ENCODE measurements at places on chromosomes 7 and 10. TPM values are rescaled to one million over a fixed set of nuclear protein-coding genes. Genes with fewer than 3 reads are reported as not detected.

Gene CFAP46
- polyA plus RNA-seq, result 6.1 TPM

Gene TMEM270
- not detected for polyA plus RNA-seq

Gene LHFPL3
- polyA plus RNA-seq, result 6.6 TPM

Gene MMD2
- not detected for polyA plus RNA-seq

Gene TFPI2
- 15.0 TPM for polyA plus RNA-seq

Gene BUD23
- polyA plus RNA-seq, result 78.7 TPM

Gene MRPL32
- polyA plus RNA-seq, result 124 TPM

- DNase-seq, result no peak
Observed at GRCh38 chr7:47444376-47445098, 137.4 kb downstream of the TNS3 start.

DNA sequence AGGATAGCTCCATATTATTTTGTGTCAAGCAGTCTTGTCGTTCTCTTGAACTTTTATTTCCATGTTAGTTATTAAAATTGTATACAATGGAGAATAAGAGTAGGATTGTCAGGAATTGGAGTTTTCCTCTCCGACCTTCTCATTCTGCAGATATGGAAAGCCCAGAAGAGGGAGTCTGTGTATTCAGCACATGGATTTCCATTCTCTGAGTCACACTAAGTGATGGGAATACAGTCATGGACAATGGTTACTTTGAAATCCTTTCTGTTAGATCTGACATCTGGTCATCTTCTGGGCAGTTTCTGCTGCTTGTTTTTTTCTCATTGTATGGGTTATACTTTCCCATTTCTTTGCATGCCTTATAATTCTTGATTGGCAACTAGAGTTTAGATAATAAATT, 5.0 kb upstream of the TASOR2 start:
- no peak for DNase-seq

DNA sequence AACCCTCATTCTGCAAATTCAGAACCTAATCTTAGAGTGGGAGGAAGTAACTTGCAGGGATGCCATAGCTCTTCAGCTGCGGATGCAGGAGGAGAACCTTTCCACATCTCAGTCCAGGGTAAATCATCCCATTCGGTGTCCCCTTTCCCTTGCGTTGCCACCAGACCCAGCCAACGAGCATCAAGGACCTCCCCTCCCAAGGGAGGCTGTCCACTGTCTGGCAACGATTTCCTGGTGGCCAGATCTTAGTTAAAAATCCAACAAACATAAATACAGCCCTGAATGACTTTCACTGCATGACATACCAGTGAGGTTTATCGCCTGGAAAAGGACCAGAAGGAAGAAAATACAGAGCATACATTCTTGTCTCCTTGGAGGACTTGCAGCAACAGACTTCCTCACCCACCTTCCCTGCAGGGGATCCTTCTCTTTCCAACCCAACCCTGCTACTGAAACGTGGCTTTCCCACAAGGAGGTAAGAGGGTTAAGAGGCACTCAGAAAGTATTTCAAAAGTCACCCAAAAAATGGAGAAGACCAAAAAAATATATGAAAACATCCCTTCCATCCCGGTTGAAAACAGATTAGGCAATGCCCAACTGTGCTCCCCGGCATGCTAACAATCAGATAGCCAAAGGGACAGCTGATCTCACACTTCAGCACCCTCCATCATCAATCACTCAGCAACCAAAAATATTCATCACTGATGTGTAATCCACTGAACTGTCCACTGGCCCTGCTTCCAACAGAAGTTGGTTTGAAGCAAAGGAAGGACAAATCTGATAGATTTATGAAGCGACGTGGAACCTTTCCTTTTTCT, 206.6 kb downstream of the TNS3 start:
- DNase-seq, result no peak

GRCh38 chr10:132715776-132716680, 69.9 kb downstream of the NKX6-2 start:
- no peak for DNase-seq

DNA sequence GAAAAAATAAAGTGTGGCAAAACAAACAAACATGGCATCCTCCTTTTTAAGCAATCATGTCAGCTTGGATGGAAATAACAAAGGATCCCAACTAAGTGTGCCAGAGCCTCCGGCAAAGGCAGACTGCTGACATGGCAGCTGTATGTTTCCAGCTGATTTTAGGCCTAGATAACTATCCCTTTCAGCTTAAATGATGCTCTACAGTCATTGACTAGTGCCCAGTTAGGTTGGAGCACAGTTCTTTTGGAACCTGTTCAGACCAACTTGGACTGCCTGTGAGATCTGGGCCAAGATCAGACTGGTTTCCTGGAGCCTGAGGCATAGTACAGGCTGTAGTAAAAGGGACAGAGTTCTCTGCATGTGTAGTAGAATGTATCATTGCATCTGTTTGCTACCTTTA, 128.7 kb downstream of the DYNC1I1 start:
- DNase-seq, result no peak

DNA sequence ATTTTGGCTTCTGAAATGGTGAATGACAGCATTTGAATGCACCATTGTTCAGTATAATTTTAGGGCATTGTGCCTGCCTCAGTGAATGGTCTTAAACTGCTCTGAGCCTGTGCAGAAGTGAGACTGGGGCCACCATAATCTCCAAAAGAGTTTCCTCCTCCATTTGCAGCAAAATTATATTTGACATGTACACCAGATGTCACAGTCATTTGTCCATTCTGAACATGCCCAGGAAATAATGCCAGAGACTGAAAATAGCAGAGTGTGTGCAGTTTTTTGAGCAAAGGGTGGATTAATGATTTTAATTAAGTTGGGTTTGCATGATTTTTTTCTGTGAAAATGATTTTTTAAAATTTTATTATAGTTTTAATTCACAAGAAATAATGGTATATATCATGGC, 26.4 kb upstream of the SLC35B4 start:
- DNase-seq, result no peak

GRCh38 chr7:98777051-98777450, 92.8 kb downstream of the TMEM130 start:
- DNase-seq, result no peak

- no peak for DNase-seq
Observed at GRCh38 chr10:110504111-110504735, 6.5 kb downstream of the DUSP5 start.

GRCh38 chr10:15096661-15097010, 519 bp upstream of the RPP38 start:
- DNase-seq, result no peak

DNA sequence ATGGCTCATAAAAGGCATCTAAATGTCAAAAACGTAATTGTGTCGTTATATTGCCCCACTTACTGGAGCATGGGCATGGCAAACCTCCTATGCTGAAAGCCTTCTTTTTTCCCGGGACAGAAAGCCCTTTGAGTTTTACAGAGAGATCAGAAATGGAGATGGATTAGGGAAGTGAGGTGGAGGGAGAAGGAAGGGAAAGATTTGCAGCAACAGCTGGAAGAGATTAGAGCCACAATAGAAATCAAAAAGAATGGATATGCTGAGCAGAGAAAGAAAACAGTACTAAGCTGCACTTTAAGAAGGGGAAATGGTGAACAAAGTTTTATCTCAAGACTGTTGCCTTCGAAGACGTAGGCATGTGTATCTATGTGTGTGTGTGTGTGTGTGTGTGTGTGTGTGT, 97.2 kb upstream of the PCGF5 start:
- DNase-seq, result no peak

- no peak for DNase-seq
Observed at GRCh38 chr10:107004362-107004761, 160.1 kb downstream of the SORCS1 start.

DNA sequence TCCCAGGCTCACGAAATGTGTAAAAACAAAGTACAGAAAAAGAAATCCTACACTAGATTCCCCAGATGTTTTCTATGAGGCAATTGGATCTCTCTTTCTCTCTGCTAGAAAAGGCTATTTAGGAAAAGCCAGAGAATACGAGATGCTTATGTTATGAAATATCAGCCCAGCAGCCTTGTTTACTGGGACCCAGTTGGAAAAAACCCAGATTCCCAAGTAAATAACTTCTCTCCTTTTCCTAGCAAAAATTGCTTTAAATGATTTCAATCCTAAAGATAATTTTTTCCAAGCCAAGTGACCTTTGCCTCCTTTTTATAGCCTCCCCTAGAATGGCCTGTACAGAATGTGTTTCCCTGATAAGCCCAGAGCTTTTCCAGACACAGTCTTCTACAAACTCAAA, 199.3 kb downstream of the PLXNA4 start:
- DNase-seq, result no peak

DNA sequence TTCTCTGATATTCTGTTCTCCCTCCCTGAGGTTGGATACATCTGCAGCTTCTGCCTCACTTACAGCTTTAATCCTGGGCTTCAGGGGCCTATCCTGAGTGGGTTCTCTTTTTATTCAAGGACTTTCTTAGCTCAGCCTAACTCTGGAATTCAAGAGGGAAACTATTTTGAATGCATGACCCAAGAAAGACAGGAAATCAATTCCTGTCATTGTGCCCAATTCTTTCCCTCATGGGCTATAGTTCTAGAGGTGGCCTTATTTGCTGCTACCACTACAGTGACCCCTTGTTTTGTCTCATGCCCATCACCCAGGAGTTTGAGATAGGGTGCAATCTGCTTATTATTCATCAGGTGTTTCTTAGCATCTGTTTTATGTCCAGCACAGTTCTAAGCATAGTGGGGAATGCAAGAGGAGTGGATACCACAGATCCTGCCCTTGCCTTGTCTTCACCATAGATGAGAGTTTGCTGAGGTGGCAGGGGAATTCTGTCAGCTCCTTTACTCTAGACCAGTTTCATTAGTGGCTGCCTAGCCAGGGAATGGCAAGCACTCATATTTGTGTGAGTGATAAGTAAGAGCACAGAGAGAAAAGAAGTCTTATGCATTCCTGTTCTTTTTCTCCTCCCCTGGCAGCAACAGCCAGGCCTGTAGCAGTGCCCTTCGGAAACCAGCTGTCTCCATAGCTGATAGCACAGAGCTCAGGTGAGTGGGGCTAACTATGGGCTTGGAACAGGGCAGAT, 19.4 kb downstream of the STRIP2 start:
- DNase-seq, result no peak

DNA sequence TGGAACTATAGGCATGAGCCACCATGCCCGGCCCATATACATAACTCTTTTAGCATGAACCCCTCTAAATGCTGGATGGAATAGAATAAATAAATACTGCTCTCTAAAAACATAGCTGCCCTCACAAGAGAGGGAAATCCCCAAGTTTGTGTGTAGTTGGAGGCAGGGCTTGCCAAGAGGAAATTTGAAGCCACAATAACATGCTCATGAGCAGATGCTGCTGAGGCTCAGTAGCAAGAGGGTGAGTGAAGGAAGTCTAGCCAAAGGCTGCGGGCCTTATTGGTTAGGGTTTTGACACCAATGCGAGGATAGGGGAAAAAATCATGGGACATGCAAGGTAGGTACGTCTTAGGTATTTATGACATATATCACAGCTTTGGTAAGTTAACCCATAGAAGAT, 17.3 kb downstream of the TPK1 start:
- no peak for DNase-seq

DNA sequence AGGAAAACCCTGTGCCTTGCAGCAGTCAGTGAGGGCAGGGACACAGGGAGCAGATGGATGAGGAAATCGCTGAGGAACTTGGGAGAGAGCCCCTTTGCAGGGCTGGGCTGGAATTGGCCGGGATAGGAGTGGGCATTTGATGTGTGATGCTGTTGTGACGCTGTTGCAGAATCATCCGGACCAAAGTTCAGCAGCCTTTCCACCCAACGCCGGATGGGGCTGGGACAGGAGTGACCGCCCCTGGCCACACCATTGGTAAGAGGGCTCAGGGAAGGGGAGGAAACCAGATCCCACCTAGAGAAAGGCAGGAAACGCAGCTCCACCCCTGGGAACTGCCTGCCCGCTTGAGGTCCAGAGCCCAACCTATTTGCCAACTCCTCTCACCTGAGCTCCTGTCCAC, 33.9 kb downstream of the PAX2 start:
- no peak for DNase-seq
